ENCODE measurements at places on chromosomes 12 and 14.

DNA sequence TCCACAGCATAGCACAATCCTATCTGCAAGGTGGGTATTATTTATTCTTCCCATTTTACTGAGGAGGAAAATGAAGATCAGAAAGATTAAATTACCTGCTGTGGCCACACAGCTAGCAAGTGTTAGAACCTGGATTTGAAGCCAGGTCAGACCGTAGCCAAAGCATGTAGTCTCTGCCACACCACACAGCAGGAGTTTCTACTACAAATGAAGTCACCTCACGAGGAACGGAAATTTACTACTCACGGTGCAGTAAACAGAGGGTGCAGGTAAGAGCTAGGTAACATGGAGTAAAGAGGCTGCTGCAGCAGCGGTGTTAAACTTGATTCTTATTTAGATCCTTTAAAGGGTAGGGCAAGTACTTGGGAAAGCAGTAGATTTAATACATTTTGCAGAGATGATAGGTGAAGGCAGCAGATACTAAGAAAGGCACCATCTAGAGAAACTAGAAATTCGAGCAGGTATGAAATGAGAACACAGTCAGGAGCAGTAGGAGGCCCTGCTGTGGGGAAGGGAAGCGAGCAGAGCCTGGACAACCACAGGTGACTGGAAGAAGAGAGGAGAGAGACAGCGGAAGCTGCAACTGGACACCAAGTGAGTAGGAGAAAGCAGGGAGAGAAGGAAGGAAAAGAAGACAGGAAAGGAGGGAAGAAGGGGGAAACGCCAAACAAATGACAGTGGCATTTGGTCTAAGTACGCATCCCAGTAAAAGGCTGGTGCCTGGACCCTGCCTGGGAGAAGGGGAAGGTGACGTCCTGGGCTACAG lies 21.5 kb downstream of the SPTB start:
- DNase-seq: no peak

DNA sequence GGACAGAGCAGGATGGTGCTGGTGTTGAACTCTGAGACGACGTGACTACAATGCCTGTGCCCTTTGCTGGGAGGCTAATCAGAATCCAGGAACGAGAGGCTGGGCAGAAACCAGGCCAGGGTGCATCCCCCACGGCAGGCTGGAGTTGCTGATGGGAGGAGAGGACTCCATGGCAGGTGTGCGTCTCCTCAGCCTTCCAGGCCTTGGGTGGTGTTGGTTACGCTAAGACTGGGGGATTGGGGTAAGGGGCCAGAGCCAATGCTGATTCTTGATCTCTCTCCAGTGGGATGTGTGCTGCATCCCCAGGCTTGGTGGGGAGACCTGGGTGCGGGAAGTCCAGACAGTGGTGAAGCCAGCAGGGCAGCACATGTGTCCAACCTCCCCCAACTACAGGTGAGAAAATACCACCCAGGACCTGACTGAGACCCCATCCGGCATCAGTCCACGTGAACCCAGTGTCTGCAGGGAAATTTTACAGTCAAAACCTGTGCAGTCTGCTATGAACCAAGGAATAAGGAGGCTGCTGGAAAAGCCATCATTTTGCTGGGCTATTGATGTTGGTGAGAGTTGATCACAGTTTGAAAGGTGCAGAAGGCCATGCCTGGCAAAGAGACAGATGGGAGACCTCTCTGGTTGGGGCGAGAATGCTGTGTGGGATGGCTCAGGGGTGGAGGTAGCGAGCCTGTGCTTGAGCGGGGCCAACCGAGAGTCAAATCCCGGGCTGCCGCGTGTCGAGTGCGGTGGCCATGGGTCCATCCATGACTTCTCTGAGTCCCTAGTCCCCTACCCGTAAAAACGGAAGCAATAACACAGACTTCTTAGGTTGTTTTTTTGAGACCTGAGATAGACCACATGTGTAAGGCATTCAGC lies 89.8 kb downstream of the NTF3 start:
- no peak for DNase-seq

GRCh38 chr12:111757361-111758119 lies 9.2 kb upstream of the ALDH2 start:
- no peak for DNase-seq

- DNase-seq: no peak
Measured at GRCh38 chr14:61151251-61151650, 129.9 kb downstream of the TMEM30B start.

DNA sequence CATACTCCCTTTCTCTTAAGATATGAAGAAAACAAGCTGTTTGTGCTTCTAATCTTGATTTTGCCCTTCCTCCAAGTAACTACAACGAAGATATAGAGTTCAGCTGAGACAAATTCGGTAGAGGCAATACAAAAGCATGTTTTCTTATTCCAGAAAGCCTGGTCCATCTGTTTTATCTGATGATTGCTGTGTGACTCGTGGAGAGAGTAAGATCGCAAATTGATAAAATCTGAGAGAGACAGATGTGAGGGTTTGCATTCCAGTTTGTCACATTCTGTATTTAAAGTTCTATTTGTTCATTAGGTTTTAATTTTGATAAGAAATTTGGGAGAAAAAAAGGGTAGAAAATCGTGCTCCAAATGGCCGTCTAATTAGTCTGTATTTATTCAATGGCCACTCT lies 192.1 kb downstream of the CPNE8 start:
- DNase-seq: no peak

DNA sequence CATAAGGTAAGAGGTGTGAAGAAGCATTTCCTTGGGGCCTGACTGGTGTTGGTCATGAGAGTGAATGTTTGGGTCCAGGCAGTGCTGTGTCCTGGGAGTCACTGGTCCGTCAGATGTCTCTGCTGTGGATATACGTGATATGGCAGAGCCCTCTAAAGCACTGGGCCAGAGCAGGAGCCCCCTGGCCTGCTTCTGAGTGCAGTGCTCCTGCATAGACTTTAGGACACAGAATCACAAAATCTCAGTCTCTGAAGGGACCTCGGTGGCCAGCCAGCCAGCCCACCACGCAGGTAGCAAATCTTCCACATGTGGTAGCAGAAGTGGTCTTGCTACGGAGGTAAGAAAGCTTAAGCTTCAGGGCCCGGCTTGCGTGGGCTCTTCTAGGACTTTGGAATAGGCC lies 18.5 kb upstream of the AQP2 start:
- no peak for DNase-seq

- DNase-seq: no peak
Measured at GRCh38 chr12:20366776-20367409, 1.4 kb upstream of the PDE3A start.

- DNase-seq: no peak
Measured at GRCh38 chr12:124709722-124710687, 142.6 kb upstream of the NCOR2 start.

DNA sequence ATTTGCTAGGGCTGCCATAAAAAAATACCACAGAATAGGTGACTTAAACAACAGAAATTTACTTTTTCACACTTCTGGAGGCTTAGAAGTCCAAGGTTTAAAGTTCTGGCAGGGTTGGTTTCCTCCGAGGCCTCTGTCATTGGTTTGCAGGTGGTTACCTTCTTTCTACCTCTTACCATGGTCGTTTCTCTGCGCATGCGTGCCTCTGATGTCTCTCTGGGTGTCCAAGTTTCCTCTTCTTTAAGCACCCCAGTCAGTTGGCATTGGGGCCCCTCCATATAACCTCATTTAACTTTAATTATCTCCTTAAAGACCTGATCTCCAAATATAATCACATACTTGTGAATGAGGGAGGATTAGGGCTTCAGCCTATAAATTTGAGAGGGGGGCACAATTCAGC lies 103.2 kb downstream of the SLC15A5 start:
- no peak for DNase-seq

DNA sequence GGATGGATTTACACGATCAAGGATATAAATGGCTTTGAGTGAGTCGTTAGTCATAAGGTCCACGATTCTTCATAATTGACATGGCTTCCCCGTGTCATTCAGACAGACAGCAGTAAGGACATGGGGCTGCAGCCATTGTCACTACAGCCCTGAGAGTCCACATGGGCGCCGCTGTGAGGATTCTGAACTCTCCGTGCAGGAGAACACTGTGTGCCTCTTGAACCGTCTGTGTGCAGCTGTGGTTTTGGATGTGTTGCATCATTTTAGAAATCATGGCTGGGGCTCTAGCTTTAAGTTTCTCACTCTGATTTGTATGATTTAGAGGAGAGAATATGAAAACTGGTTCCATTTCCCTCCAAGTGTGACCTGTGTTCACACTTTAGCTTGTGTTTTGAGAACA lies 47.2 kb downstream of the NPAS3 start:
- DNase-seq: no peak

GRCh38 chr14:71498212-71498611 lies 434.0 kb upstream of the RGS6 start:
- DNase-seq: no peak

DNA sequence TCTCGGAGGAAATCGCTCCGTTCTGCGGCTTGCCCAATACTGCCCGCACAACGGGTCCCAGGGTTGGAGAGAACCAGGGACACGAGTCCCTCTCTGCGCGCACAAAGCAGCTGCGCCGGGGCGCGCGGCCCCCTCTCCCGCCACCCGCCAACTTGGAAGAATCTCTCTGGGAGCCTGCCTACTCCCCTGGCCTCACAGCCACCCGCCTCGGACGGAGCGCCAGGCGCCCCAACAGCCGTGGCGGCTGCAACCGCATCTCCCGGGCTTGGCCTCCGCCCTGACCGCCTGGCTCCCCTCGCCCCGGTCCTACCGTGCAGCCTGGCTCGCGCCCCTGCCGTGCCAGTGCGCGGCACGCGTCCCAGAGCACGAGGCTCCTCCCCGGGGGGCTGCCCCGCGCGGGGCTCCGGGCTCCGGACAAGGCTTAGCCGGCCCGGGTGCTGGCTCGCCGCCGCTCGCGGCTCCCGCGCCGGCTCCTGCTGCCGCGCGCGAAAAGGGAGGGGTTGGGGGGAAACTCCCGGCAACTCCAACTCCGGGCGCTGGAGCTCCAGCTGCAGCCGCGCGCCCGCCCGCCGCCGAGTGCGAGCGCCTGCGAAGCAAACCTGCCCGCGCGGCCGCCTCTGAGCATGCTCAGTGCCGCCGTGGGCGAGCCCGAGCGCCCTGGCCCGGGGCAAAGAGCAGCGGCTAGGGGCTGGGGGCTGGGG lies at the start of gene STXBP6:
Gene STXBP6, minus strand, starts transcription at position 580 of the 701 bp plus-strand sequence. CDS start 75,329 bp downstream, outside the sequence.
- DNase-seq: no peak

GRCh38 chr14:75875958-75876357 lies 105.8 kb downstream of the TGFB3 start:
- DNase-seq: no peak

GRCh38 chr12:85949253-85949652 lies 75.2 kb downstream of the NTS start:
- no peak for DNase-seq

GRCh38 chr14:67167420-67168109 lies 21.7 kb upstream of the GARIN2 start:
- no peak for DNase-seq

- DNase-seq: no peak
Measured at GRCh38 chr12:118315821-118316220, 56.9 kb downstream of the TAOK3 start.

DNA sequence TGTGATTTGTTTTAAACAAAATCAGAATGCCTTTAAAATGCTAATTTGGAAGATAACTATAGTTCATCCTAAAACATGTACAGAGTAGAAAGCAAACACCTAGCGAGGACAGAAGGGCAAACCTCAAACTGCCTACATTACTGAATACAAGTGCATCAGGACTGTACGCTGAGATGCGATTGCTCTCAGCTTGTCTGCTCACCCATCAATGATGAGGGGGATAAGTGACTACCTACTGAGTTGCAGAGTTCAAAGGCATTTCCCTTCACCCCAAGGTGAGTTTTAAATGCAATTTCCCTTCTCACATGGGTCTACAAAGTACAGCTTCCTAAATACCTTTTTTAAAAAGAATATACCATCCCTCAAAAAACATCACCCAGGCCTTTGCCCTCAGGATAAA lies 52.9 kb downstream of the PHLDA1 start:
- DNase-seq: peak; percentile 6

GRCh38 chr12:2675776-2676175 lies 119.0 kb upstream of the FKBP4 start:
- no peak for DNase-seq

GRCh38 chr12:32148372-32148771 lies 41.7 kb downstream of the BICD1 start:
- no peak for DNase-seq

- no peak for DNase-seq
Measured at GRCh38 chr12:119788786-119789185, 88.3 kb downstream of the CIT start.

- DNase-seq: no peak
Measured at GRCh38 chr12:24977060-24977459, 28.2 kb upstream of the BCAT1 start.

GRCh38 chr12:91182636-91183455 lies at the start of gene DCN:
DCN (minus strand) TSS chr12:91182817; CDS start chr12:91178552, 4,265 bp downstream.
- no peak for DNase-seq

DNA sequence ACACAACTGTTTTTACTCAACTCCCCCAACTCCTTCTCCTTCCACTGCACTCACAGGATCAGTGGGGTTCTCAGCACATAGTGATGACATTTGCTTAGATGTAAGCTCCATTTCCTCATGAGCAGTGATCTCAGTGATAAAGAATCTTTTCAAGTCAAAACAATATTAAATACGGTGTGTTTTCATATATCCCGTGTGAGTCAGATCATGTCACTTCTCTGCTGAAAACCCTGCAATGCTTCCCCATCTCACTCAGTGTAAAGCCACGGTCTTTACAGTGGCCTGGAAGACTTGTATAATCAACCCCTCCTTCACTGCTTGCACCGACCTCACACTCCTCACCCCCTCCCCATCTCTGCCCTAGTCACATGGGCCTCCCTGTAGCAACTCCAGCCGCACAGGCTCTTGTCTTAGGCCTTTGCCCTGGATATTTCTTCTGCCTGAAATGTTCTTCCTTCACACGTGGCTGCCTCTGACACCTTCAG lies 149.7 kb upstream of the ARHGAP5 start:
- DNase-seq: no peak

- DNase-seq: no peak
Measured at GRCh38 chr12:94143951-94144350, 4.4 kb upstream of the PLXNC1 start.

- DNase-seq: no peak
Measured at GRCh38 chr12:87801860-87802720, 227.1 kb downstream of the C12orf50 start.

DNA sequence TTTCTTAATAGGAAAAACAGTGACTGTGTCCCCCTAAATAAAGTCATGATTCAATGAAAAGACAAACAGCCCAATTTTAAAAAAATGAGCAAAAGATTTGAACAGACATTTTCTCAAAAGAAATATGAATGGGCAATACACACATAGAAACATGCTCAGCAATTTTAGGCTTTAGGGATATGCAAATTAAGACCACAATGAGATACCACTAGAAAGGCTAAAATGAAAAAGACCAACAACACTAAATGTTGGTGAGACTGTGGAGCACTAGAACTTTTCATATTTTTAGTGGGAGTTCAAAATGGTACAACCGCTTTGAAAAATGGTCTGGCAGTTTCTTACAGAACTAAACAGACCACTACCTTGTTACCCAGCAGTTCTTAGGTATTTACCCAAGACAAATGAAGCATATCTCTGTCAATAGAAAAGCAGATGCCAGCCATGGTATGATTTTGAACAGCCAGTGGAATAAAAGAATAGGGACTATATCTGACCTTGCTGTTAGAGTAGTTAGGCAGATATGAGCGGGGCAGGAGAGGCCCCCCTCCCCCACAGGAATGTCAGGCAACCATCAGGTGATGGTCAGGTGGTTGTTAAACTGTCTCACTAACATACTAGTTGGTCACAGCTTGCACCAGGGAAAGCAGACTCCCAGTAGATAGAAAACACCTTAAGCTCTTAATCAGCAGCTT lies 108.8 kb downstream of the PRKCH start:
- no peak for DNase-seq

- no peak for DNase-seq
Measured at GRCh38 chr12:56154246-56154771, 1.9 kb downstream of the MYL6B start.
